ENCODE measurements at places on chromosomes 3 and 15. TPM values are rescaled to one million over a fixed set of nuclear protein-coding genes. Genes with fewer than 3 reads are reported as not detected.

- no peak overlapping the region for H3K27ac ChIP-seq
- no peak overlapping the region for H3K4me3 ChIP-seq
- H3K36me3 ChIP-seq: no peaks in the 10 kb centered on the region
These were observed 28.3 kb upstream of the CHMP2B start for GRCh38 chr3:87198774-87199173.

DNA sequence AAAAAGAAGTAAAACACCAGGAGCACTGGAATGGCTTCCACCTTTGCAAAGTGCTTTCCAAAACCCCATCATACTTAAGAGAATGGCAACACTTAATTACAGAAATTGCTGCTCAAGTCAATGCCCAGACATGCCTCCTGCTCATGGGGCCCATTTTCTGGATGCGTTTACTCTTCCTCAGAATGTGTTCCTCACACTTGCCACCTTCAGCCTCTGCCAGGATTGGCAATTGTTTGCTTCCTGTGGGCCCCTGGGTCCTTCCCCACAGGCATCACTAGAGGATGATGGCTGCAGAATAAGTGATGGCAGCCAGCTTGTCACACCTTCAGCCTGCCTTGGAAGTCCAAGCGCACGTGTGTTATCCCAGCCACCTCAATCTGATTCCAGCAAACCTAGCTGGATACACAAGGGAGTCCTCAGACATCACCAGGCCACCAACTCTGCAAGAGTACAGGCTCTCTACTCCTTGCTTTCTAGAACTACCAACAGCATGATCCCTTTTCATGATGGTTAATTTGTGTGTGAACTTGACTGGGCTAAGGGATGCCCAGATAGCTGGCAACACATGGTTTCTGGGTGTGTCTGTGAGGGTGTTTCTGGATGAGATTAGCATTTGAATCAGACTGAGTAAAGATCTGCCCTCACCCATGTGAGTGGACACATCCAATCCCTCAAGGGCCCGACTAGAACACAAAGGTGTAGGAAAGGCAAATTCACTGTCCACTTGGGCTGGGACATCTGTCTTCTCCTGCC, 4.9 kb upstream of the NUP210 start:
- H3K4me3 ChIP-seq: no peak overlapping the region
- no peaks in the 10 kb centered on the region for H3K27me3 ChIP-seq
- peaks cover 10% of the 10 kb centered on the region for H3K4me1 ChIP-seq

DNA sequence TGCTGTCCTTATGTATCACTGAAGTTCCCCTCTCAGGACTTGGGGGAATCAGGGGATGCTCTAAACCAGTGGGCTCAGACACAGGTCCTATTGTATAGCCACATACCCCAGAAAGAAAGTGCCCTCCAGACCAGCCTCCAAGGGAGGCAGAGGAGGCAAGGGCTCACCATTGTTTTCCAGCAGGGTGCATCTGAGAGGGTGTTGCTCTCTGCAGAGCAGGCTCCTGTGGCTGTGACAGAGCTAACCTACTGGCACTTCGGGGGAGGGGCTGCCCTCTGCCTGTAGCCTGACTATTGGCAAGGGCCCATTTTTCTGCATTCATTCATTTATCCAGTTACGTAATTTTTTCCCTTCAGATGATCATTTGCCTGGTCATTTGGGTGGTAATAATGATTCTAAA, 39.9 kb downstream of the EEFSEC start:
- no peak overlapping the region for H3K4me3 ChIP-seq
- H3K27me3 ChIP-seq: no peaks in the 10 kb centered on the region
- no peaks in the 10 kb centered on the region for H3K36me3 ChIP-seq
- H3K4me1 ChIP-seq: peaks cover 6% of the 10 kb centered on the region
- DNase-seq: no peak
- H3K27ac ChIP-seq: no peak overlapping the region

The PPP2R3A gene
- total RNA-seq: 5.5 TPM

The RBMS3 gene
- total RNA-seq: 49.4 TPM

The GP9 gene
- 4.3 TPM for total RNA-seq

The DNAH1 gene
- 11.2 TPM for total RNA-seq

The FAM227B gene
- total RNA-seq: 2.9 TPM
